ENCODE measurements at places on chromosomes 6 and 20.
A peak's percentile ranks its signal among the peaks of the same experiment; 100 is the strongest.

DNA sequence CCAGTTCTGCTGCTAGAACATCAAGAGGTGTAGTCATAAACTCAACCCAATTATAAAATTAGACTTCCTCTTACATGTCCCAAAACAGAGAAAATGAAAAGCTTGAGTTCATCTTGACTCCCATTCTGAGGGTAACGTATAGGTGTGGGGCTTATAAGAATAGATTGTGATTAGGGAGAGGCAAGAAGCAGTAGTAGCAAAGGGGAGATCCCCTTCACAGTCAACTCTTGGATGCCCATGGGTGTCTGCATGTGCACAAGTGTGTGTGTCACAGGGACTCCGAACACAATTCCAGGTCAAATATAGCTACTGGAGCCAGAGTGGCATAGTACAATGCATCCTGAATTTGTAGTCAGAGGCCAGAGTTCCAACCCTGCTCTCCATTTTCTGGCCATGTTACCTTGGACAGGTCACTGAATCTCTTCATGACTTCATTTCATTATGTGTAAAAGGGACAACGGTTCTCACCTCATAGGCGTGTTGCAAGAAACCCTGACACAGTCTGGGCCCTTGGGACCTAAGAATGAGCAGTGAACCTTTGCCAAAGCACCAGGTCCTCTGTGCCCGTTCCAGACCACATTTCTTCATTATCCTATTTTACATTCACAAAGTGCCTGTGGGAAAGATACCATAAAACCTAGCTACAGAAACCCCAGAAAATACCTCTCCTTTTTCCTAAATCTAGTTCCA lies 11.8 kb downstream of the GSTA4 start:
- no peak for DNase-seq

DNA sequence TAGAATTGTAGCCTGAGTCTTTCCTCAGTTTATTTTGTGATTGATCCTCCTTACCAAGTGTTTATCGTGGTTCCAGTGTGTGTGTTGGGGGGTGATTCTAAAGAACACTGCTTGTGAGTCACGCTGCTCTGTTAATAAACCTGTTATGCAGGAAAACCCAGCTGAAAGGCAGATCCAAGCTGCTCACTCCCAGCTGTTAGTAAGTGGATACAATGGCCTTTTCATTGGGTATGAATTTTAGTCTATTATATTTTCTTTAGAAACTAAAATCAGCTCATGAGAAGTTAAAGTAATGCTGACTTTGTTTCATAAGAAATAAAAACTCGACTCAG lies 12.2 kb upstream of the DSTN start:
- peak; percentile 95 for DNase-seq

DNA sequence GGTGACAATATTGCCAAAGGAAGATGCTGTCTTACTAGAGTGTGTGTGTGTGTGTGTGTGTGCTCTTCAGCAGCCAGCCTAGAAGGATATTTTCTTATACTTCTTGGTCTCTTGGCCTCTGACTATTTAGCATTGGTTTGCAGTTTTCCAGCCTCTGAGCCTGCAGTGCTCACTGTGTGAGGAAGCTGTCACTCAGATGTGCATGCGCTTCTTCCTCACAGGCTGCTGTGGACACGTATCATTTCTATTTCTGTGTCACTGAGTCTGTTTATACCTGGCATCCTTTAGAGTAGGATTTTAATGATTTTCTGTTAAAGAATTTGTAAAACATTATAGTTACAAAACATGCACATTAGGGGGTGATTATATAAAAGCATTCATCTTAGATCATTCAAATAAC lies 83.3 kb downstream of the ALDH8A1 start:
- DNase-seq: no peak

DNA sequence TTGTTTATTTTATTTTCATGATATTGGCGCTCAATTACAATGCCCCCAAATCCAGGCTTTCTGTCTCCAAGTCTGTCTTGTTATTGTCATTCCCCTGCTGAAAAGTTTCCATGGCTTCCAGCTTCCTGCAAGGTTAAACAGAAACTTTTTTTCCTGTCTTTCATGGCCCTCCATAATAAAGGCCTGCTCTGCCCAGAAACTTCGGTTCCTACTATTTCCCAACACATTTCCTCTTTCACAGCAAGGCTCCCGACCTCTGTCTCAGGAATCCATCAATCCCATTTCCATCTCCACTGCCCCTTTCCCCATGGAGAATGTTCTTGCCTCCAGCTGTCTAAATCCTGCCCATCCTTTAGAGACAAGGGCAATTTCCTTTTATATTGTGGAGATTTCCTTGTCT lies 365.2 kb upstream of the JARID2 start:
- no peak for DNase-seq

GRCh38 chr6:41090841-41091761 lies 18.3 kb downstream of the NFYA start:
- no peak for DNase-seq

DNA sequence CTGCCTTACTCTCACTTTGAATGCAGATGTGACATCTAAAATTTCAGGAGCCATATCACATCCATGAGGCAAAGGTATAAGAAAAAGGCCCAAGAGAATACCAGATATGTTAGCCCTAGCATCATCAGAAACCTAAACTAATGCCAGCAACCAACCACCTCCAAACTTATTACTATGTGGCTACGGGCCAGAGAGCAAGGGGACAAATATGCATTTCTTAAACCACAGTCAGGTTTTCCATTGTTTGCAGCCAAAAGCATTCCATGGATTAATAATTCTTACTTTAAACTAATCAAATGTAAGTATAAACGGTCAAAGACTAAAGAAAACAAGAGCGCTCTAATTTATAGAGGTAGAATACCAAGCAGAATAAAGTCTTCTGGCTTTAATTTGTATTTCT lies 84.7 kb downstream of the TASP1 start:
- DNase-seq: no peak

DNA sequence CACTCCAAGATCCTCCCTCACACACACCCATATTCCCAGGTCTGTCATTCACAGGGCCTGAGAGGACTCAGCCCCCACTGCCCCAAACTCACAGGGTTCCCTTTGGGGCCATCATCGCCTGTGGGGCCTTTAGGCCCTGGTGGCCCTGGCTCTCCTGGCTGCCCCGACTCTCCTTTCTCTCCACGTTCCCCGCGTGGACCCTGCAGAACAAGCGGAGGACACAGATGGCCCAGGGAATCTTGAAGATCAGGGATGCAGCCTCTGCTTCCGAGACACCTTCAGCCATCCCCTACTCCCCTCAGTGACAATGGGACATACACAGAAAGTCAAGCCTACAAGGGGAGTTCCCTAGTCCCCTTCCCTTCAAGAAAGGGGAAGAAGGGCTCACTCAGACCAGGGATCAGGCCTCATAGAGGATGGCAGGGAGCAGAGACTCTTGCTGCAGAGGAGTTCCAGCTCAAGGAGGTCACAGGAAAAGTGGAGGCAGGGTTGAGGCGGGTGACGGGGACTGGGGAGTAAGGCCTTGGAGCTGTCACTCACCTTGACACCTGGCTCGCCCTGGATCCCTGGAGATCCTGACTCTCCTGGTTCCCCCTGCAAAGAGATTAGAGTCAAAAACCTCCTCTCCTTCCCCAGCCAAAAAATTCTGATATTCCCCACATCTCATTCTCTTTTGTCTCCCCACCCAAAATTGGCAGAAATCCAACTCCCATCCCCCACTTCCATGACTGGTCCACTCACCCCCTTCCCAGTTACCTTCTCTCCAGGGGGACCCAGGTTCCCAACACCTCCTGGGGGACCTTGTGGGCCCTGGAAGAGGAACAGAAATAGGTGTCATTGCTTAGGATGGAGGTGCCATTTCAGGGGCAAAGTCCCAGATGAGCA lies 22.7 kb downstream of the COL11A2 start:
- no peak for DNase-seq

GRCh38 chr20:5548902-5549599 lies 201.2 kb upstream of the SHLD1 start:
- DNase-seq: no peak

- no peak for DNase-seq
Observed at GRCh38 chr20:9087531-9088217, 18.8 kb downstream of the PLCB4 start.

GRCh38 chr6:28979679-28980078 lies 25.4 kb downstream of the ZNF311 start:
- no peak for DNase-seq

GRCh38 chr20:42193119-42193518 lies 574.9 kb upstream of the CHD6 start:
- no peak for DNase-seq

DNA sequence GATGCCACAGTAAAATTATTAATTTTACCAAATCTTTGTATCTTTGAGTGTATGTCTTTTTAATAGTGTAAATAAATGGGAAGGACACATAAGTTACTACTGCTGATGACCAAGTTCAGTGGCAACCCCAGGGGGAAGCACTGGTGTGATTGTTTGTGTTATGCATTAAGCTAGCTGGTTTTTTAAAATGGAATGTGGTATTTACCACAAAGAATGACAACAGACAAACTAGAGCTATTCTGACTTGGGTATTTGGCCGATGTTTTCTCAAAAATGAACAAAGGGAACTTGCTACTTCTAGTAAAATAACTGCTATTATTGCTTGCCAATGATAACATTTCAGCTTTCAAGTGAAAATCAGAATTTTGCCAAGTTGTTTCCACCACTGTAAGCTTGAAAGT lies 2.9 kb downstream of the FNDC1 start:
- DNase-seq: no peak

DNA sequence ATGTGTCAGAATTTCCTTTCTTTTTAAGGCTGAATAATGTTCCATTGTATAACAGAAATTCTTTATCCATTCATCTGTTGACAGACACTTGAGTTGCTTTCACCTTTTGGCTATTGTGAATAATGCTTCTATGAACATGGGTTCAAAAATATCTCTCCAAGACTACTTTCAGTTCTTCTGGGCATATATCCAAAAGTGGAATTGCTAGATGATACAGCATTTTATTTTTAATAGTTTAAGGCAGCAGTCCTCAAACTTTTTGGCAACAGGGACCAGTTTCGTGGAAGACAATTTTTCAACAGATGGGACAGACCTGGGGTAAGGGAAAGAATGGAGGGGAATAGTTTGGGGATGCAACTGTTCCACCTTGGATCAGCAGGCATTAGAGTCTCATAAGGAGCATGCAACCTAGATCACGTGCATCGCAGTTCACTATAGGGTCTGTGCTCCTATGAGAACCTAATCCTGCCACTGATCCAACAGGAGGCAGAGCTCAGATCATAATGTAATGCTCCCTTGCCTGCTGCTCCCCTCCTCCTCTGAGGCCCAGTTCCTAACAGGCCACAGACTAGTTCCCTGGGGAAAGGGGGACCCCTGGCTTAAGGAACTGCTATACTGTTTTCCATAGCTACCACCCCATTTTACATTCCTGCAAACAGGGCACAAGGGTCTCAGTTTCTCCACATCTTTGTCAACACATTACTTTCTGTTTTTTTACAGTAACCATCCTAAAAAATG lies 239.9 kb upstream of the RNF217 start:
- DNase-seq: no peak

DNA sequence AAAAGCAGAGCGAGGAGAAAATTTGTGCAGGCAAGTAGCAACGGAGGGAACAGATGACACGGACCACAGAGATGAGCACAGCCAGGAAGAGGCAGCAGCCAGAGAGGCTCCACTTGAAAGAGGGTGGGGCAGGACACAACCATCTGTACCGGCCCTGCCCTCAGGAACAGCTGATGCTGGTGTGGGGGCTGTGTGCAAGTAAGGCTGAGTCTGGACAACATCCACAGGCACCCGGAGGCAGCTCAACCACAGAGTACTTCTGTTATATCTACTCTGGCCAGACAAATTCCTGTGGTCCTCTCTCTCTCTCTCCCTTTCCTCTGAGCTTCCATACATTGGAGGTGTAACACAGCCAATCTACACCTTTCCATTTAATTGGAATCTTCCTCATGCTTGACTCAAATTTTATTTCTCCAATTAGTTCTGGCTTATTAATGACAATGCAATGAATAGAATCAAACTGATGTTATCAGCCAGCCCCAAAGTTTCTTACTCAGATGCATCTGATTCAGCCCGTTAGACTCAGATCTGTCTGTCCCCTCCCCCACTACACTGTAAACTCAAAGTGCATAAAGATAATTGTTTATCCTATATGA lies 24.9 kb downstream of the KIF13A start:
- peak; percentile 56 for DNase-seq

DNA sequence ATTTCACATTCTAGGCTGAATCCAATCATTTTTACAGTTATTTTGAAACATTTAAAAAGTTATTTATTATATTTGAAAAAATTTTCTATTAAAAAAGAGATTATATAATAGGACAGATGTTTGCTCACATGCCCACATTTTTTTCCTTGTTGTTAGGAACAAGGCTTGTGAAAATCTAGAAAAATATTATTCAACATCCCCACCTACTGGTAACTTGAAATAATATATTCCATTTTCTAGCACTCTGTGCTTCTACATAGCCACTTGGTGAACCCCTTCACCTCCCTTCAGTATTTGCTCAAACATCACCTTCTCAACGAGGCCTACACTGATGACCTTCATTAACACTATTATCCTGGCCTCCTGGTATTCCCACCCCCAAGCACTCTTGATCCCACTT lies 18.3 kb upstream of the GPRC6A start:
- DNase-seq: peak; percentile 44

DNA sequence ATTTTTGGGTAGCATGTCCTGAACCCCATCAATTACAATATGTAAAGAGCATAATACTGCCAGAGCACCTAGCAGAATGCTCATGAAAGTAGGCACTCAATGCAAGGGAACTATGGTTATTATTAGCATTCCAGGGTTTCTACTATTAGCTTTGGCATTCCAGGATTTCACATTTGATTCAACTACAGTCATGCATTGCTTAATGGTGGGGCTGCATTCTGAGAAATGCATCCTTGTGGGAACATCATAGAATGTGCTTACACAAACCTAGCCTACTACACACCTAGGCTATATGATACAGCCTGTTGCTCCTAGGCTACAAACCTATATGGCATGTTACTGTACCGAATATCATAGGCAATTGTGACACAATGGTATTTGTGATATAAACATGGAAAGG lies 247.8 kb downstream of the CD83 start:
- DNase-seq: peak; percentile 7

DNA sequence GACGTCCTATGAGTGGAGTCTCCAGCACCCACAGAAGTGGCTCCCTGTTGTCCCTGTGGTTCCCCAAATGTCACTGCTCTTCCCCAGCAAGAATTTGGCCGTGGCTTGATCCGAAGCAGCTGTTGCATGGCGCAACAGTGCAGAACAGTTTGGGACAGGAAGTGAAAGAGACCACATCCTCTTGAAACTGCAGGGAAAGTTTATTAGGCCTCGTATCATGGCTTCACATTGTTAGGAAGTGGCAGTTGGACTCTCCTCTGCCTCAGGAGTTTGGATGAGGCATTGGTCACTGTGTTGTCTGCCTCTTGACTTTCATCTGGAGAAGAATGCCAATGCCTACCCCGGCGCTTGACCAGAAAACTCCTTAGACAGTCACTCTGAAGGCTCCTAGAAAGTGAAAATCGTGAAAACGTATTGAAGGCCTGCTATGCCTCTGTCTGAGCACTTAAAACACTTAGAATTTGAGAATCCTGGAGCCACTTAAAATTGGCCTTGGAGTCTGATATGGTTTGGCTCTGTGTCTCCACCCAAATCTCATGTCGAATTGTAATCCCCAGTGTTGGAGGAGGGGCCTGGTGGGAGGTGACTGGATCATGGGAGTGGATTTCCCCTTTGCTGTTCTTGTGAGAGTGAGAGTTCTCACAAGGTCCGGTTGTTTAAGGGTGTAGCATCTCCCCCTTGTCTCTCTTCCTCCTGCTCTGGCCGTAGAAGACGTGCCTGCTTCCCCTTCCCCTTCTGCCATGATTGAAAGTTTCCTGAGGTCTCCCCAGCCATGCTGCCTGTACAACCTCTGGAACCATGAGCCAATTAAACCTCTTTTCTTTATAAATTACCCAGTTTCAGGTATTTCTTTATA lies 334.9 kb upstream of the JARID2 start:
- DNase-seq: no peak

- no peak for DNase-seq
Observed at GRCh38 chr6:111842891-111843290, 30.4 kb downstream of the FYN start.

Measured in epithelial cell of esophagus (primary cell).